ENCODE measurements at places on chromosomes 12 and 14.

DNA sequence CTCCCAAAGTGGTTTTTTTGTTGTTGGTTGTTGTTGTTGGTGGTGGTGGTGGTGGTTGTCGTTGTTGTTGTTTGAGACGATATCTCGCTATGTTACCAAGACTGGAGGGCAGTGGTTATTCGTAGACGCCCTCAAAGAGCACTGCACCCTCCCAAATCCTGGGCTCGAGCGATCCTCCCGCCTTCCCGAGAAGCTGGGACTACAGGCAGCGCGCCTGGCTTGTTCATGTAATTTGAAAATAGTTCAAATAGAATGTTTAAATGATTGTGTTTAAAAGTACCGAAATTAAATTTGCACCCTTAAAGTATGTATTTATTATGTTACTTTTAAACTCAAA lies 439 bp upstream of the ANAPC5 start:
- DNase-seq: no peak

- DNase-seq: no peak
These were observed 43.3 kb upstream of the PLEKHG6 start for GRCh38 chr12:6266971-6267721.

GRCh38 chr12:14275886-14276285 lies 89.6 kb upstream of the ATF7IP start:
- DNase-seq: no peak

- DNase-seq: peak; percentile 5
These were observed 30.9 kb downstream of the ERGIC2 start for GRCh38 chr12:29350080-29350479.

DNA sequence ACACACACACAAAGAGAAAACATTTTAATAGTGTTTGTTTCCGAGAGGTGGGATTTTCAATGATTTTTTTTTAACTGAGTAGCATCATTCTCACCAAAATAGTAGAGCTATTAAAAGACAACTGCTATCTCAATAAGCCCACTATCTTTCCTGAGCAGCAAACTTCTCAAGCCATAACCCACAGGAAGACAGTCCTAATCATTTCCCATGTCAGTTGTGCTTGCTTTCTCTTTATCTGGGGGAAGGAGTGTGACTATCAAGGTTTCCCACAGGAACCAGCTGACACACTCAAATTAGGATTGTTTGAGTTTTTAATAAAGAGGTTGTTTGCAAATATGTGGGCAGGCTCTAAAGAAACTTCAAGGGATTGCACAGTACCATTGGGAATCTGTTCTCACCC lies 4.9 kb upstream of the MAX start:
- no peak for DNase-seq

GRCh38 chr12:58917699-58918468 lies 2.4 kb downstream of the LRIG3 start:
- DNase-seq: no peak

DNA sequence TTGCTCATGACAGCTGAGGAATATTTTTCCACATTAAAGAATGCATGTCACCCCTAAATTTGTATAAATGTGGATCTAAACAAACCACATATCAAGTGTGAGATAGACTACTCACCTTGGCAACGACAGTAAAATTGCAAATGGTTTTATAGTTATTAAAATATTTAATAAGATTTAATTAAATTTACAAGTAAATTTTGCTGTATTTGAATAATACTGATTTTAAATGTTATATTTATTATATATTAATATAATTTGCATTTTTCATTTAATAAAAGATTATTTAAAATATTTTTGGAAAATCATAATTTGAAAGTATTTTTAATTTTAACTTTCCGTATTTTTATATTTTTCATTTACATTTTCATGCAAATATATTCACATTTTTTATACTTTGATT lies 53.4 kb downstream of the SERPINA3 start:
- DNase-seq: no peak

- DNase-seq: no peak
These were observed 349.6 kb upstream of the CLEC14A start for GRCh38 chr14:38605193-38606114.

DNA sequence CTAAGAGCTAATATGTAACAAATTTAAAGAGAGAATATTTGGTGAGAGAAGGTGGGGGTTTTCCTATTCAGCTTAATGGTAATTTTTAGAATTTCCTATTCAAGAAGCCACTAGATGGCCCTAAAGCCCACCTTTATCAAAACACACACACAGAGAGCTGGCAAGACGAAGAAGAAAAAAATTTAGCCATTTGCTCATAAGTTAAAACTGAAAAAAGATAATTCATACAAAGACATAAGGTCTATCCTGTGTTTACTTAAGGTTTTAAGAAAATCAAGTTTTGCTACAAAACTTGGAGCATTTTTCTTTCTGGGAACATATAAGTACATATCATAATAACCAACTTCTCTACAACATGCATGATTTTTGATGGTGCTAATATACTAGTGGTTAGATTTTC lies 46.8 kb upstream of the PCED1B start:
- DNase-seq: no peak

DNA sequence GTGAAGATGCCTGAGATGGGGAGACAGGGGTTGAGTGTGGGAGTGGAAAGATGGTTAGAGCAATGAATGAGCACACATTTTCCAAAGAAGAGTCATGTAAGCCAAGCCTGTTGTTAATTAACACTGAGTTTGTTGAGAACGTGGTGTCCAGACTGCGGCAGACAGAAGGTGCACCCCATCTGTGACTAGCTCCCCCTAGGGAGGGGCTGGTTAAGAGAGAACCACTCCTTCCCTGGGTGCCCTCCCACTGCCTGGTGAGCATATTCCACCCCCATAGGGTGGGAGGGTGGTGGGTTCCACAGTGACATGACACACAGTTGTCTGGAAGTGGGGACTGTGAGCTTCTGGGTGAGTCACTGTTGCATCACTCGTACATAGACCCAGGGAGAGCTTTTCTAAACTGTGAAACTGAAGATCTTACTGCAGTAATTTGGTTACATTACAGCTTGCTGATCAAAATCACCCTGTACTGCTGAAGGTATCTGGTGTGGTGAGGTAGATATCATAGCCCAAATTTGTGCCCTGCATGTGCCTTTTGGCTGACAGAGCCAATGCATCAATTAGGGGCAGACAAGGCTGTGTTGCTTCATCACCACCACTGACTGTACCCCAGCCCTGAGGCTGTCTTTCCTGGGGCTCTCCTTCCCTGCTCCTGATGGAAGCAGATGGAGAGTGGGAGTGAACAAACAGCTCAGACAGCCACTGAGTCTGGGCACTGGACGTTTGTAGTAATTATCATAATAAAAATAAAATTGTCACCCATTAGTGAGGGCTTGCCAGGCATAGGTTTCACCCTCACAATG lies 150.9 kb downstream of the EMP1 start:
- DNase-seq: peak; percentile 90

GRCh38 chr14:101862177-101862576 lies 100.7 kb downstream of the PPP2R5C start:
- DNase-seq: no peak

- peak; percentile 50 for DNase-seq
These were observed 73.4 kb downstream of the SPTB start for GRCh38 chr14:64806202-64806861.

DNA sequence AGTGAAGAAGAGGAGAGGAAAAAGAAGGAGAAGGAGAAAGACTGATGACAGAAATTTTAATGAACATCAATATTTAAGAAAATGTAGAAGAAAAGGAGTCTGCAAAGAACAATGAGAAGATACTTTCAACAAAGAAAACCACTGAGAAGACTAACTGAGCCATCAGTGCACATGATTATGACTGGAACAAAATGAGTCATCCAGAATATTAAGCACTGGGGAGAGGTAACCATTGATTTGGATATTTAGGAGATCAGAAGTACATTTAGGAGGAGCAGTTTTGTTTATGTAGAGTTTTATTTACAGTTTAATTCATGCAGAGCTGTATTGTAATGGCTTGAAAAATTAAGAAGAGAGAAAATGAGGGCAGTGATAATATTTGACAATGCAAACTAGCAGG lies 159.1 kb downstream of the C12orf50 start:
- DNase-seq: no peak

GRCh38 chr12:19185262-19185929 lies 55.9 kb downstream of the PLEKHA5 start:
- DNase-seq: no peak

DNA sequence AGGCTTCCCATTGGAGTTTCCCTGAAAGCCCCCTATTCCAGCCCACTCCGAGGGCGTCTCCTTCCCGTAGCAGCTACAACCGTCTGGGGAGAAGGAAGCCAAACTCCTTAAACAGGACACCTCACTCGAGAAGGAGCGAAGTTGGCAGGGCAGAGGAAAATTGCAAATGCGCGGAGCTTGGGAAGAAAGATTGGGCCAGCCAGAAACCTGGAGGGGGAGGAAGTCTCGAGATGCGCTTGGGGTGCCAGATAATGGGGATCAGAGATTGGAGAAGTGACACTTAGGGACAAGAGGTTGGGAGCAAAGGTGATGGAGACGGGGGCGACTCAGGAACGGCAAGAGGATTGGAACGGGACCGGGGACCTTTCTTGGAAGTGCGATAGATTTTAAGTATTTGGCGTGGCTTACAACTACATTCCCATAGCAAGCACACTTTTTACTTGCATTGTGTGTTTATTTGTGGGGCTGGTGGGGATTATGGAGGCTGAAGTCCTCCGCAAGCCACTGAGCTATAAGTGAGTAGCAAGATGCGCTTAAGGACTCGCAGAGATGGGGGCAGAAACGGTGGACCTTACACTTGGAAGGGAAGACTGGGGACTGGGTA lies 926 bp downstream of the HRK start:
- DNase-seq: no peak

DNA sequence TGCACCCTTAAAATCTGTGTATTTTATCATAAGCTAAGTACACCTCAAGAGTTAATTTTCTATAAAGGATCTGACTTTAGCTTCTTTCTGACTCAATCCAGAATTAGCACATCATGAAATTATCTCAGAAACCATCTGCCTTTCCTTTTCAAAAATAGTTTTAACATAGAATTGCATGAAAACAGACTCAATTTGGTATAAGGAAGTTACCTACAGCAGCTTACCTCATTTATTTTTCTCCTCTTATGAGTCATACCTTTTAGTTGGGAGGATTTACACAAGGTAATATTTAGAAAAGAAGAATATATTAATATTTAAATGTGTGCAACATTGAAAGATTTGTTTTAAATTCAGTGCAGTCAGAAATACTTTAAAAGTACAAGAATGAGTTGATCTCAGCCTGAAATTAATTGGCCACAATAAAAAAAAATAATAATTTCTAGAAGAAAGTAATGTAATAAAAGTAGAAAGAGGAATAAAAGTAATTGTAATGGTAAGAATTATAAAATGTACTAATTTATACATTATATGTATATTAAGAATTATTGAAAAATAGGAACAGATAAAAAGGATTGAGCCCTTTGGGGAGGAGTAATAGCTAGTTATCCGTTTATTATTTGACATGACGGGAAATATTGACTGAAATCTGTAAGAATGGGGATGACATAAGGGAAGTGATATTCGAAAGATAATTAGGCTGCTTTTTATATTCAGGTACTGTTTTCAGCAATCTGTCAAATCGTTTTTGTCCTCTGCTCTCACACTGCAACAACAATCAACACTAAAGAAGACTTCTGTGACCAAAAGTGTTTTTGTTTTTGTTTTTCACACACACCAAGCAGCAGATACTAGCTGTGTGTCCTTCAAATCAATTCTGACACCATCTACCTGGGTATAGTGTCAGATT lies 20.5 kb downstream of the ADAM21 start:
- DNase-seq: no peak

DNA sequence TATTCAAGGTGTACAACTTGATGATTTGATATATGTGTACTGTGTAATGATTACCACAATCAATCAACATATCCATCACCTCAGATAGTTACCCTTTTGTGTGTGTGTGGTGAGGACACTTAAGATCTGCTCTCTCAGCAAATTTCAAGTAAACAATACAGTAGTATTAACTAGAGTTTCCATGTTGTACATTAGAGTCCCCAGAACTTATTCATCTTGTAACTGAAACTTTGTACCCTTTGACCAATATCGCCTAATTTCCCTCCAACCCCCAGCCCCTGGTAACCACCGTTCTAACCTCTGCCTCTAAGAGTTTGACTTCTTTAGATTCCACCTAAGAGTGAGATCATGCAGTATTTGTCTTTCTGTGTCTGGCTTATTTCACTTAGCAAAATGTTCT lies 12.1 kb downstream of the ADCK1 start:
- DNase-seq: no peak

DNA sequence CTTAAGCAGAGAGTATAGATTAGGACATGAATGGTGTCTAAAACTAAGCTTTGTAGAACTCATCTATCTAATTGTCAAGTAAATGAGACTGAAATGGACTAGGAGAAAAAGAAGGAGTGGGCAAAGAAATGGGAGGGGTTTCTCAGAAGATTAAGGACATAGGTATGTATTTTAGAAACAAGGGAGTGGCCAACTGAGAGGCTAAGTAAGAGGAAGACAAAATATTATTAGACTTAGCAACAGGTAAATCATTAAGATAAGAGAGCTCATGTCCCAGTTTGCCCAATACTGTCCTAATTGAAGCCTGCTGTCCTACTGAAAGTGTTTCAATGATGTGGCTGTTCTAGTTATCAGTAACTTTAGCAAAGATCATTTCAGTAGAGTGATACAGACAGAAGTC lies 171.4 kb downstream of the KITLG start:
- DNase-seq: no peak

- DNase-seq: no peak
These were observed 190.5 kb upstream of the PLEKHA5 start for GRCh38 chr12:18939051-18939450.

DNA sequence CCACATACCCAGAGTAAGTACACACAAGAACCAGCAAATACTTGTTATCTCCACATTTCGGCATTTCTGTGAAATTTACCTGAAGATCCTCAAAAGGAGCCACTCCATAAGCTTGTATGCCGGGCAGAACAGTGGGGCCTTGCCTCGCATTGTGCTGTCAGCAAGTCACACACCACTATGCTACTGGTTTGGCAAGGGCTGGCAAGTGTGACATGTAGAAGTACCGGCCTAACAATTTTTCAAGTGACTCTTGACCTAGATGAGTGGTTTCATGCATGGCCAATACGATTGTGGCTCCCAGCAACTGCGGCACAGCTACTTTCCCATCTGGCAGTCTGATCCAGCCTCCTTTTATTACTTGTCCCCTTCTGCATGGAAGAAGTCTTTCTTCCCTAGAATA lies 69.8 kb downstream of the GAS2L3 start:
- no peak for DNase-seq

GRCh38 chr12:122811777-122812176 lies 23.5 kb upstream of the HIP1R start:
- no peak for DNase-seq

GRCh38 chr14:35247777-35248475 lies 44.3 kb upstream of the PSMA6 start:
- no peak for DNase-seq

- peak; percentile 64 for DNase-seq
These were observed 78.8 kb upstream of the NAV3 start for GRCh38 chr12:77751939-77752338.
